NCI-H460 (cell line): ENCODE measurements at places on chromosomes 2 and 18.

DNA sequence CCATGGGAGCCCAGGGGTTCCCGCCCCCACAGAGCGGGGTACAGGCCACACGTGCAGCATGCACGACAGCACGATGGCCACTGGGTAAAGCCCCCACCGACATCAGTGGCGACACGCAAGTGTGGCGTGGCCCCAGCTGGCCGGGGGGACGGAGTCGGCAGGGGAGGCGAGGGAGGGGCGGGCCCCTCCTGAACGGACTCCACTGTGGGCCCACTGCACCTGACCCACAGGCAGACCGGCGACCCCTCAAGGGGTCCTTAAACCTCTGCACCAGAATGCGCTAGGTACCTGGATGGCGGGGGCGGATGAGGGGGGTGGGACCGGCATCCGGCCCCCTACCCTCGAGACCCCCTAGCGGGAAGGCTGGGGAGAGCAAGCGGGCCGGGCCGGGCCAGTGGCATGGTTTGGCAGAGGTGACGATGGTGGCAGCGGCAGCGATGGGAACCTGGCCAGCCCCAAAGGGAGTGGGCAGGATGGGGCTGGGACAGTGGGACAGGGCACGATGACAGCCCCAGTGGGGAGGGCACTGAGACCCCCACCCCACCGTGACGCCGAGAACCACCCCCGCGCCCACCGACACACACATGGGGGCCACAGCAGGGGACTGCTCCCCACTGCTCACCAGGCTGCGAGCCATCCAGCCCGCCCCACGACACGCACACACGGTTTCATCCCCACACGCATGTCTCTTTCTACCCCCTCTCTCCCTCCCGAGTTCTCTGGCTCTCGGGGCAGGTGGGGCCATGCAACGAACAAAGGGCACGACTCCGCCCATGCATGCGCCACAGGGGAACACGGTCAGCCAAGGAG is 91.9 kb upstream of the ANKRD30BL start:
- DNase-seq = no peak

- DNase-seq = no peak
Measured at GRCh38 chr2:207385076-207385475, 144.7 kb upstream of the CREB1 start.

DNA sequence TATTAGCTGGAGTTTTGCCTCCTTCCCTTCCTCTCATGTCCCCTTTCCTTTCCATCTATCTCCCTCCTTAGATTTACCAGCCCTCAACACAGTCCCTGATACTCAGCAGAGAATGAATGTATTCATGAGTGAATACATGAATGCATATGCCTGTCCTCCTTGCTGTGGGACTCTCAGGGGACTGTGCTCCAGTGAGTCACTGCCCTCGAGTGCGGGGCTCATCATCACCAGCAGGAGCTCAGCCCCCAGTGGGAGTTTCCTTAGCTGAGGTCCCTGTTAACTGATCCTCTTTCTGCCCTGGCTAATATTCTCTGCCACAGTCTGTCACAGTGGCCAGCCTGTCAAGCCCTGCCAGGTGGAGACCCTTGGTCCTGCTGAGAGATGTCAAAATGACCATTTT is 104.9 kb upstream of the LHCGR start:
- no peak for DNase-seq

- DNase-seq = no peak
Measured at GRCh38 chr2:235073868-235074413, 122.1 kb downstream of the SH3BP4 start.

DNA sequence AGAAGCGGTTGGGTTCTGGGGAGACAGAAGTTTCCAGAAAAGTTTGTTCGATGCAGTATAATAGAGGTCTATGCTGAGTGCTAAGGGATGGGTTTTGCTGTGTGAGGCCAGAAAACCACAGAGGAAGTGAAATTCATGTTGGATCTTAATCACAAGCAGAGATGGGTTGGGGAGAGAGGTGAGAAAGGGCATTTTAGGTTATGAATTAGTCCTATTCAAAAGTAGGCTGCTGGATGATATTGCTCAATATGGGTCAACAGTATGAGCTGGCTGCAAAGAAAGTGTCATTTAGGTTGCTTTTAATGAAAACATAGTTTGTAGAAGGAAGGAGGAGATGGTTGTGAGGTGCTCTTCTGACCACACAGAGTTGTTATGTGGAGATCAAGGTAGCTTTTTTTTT is 118.8 kb upstream of the LHCGR start:
- no peak for DNase-seq

GRCh38 chr18:49728542-49728941 is 84.8 kb downstream of the ACAA2 start:
- peak; percentile 33 for DNase-seq

DNA sequence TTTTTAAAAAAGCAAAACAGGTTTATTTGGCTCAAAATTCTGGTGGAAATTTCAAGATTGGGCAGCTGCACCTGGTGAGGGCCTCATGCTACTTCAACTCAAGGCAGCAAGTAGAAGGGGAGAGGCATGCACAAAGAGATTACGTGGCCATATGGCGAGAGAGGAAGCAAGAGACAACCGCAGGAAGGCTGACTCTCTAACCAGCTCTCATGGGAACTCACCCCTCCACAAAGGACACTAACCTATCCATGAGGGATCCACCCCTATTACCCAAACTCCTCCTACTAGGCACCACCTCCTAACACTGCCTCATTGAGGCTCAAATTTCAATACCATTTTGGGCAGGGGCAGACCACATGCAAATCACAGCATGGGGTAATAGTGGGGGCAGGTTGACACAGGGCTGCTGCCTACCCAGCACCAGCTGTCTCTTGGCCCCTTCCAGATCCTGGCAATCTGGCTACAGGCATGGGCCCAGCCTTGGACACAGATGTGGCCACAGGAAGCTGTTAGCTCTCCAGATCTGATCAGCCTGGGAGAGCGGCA is 2.0 kb upstream of the CAPN10 start:
- no peak for DNase-seq

DNA sequence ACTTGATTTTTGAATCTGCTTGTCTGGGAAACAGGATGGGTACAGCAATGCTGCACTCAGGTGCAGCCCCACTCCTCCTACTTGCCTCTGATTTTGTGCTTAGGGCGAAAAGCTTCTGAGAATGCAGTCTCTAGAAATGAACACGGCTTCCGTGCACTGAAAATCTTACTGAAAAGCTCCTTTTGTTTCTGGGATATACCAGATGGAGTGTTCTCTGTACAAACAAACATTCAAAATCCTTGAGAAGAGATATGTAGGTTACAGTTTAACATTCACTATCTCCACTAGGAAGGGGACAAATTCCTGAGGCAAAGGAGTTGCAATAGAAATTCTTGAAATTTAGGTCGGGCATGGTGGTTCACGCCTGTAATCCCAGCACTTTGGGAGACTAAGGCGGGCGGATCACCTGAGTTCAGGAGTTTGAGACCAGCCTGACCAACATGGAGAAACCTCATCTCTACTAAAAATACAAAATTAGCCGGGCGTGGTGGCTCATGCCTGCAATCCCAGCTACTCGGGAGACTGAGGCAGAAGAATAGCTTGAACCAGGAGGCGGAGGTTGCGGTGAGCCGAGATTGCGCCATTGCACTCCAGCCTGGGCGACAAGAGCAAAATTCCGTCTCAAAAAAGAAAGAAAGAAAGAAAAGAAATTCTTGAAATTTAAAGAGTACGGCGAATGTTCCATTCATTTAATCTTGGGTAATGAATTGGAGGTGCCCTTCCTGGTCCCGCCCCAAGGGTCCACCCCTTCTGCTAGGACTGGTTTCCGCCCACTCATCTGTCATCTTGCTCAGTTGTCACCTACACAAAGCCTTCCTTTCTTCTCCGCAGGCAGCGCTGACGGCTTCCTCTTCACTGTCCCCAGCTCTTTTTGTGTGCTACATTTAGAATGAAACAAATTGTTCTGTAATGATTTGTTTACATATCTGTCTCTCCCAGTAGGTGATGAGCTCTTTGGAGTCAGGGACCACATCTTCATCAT is 92.4 kb downstream of the SOCS6 start:
- peak; percentile 78 for DNase-seq

GRCh38 chr18:37156330-37156942 is 327.5 kb downstream of the KIAA1328 start:
- no peak for DNase-seq

- DNase-seq = no peak
Measured at GRCh38 chr2:149063177-149063576, 24.7 kb downstream of the LYPD6B start.

DNA sequence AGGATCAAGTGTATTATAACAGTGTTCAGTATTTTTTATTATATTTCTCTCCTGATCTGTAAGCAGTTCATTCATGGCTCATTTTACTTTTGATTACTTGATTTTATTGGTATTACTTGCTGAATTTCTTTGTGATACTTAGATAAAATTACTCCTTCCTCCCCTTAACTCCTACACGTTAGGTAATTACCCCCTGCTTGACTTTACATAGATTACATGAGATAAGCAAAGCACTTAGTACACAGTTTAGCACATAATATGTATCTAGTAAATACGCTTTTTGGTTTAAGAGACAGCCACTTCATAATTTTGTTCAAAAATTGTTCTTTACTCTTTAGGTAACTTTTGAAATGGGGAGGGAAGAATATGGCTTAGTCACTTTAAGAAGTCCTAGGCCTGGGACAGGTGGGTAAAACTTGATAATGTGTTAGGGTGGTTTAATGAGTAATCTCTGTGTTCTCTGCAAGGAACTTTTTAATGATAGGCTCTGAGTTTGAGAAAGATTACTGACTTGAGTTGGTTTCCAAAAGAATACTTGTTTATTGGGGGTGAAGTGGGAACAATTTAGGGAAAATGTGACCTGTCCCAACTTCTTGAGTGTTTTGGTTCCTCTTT is 80.9 kb downstream of the NCOA1 start:
- no peak for DNase-seq

DNA sequence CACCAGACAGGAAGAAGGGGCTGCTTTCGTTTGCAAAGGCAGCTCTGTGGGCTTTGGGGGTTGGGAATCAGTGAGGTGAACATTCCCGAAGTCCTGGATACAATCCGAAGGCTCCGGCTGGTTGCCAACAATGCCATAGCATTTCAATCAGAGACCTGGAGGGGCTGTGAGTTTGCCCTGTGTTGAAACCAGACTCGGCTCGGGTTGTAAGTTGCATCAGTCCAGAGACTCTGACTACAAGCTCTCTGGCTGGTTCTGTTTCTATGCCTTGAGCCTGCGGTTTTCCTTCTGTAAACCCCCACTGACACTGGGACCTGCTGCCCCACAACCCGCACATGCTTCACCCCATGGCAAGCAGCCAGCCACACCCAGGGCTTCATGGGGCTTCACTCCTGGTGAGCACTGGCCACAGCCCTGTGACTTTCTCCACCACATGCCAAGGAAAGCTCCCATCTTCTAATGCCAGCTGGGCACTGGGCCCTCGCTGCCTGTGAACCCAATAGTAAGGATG is 85.7 kb upstream of the ODC1 start:
- DNase-seq = no peak

- no peak for DNase-seq
Measured at GRCh38 chr2:230955163-230955737, 30.2 kb upstream of the GPR55 start.

DNA sequence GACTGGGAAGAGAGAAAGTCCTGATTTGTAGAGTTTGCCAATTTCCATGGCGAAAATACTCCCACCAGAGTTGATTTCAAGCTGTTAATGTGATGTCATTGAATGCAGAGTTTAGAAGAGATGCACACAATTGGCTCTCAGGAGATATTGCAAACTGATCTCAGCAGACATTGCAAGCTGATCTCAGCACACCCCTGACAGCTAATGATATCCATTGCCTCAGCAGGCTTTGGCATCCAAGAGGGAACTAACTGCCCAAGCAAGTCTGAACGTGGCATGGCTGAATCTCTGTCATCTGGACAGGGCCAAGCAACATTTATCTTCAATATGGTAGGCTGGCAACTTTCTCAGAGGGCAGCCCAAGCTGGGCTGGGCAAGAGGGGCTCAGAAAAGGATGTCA is 78.4 kb upstream of the CYP1B1 start:
- no peak for DNase-seq

DNA sequence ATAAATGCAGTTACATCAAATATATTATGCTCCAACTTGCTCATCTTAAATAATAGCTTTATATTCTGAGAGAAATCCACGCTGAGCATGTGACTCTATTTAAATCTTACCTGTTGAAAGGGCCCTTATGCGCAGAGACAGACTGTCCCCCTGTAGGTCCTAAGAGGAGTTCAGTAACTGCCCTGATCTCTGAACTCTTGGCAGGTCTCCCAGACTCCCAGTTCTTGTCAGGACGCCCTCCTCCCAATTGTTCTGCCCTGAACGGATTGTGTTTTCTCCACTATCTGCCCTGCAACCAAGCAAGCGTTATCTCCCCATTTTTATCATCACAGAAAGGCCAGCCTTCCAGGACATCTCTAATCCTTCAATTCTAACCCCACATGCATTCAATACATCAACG is 954.6 kb downstream of the TSN start:
- no peak for DNase-seq

GRCh38 chr2:84676295-84676694 is 160.0 kb downstream of the DNAH6 start:
- no peak for DNase-seq

DNA sequence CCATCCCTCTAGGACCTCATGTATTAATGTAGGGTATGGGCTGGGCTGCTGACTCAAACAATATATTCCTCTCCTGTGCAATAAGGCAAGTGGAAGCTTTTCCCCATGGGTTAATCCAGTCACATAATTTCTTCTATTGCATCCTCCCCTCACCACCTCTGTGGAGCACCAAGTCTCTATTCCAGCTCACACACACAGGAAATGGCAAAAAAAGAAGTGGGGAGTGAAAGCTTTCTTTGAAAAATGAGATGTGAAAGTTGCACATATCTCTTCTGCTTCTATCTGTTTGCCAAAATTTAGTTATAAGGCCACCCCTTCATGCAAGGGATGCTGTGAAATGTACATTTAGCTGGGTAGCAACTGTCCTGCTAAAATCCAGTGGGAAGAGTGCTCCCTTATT is 121.3 kb downstream of the CDC42EP3 start:
- no peak for DNase-seq

- DNase-seq = no peak
Measured at GRCh38 chr2:54492335-54492734, 36.2 kb downstream of the SPTBN1 start.

- no peak for DNase-seq
Measured at GRCh38 chr2:26424221-26424620, 22.5 kb downstream of the DRC1 start.

DNA sequence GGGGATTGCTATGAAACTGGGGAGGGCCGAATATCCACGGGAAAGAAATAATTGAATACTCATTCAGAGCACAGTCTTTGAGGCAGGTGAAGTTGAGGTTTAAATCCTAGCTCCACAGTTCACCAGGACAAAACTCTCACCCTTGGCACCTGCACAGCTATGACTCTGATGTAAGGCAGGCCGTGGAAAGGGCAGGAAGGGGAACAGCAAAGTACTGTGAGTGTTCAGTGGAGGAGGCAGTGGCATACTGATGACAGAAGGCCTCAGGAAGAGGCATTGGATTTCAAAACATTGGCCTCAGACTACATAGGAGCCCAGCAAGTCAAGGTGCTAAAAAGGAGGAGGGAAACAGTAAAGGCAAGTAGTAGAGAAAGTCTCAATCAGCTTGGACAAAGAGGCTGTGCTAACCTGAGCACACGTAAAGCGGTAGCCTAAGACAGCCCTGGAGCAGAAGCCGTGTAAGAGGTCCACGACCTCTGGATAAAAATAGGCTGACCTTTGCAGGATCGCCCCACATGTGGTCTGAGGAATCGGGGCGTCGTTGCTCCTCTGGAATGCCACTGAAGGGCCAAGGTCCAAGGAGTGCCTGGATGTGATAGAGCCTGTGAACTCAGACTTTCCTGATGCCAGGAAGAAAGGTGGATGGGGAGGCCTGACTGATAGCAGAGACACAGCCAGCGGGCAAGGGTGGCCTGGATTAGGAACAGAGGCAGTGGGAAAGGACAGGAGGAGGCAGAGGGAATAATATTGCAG is 243.6 kb downstream of the PID1 start:
- DNase-seq = no peak

- peak; percentile 38 for DNase-seq
Measured at GRCh38 chr2:233928594-233929351, 11.6 kb downstream of the TRPM8 start.
